ENCODE measurements at places on chromosomes 11 and 22. TPM values are rescaled to one million over a fixed set of nuclear protein-coding genes. Genes with fewer than 3 reads are reported as not detected.

CSRP3 gene
- total RNA-seq = not detected

PHF21B gene
- 0.63 TPM for total RNA-seq

OR51B4 gene
- total RNA-seq = 0.23 TPM

CLMP gene
- 53.9 TPM for total RNA-seq

PTGDR2 gene
- total RNA-seq = 0.83 TPM

SCO2 gene
- total RNA-seq = 1.3 TPM

LUZP2 gene
- total RNA-seq = 0.26 TPM

BTG4 gene
- total RNA-seq = not detected

SYT12 gene
- total RNA-seq = 0.58 TPM

All from mucosa of gallbladder (tissue), 1 donor.